ENCODE measurements at places on chromosomes 7 and 10.

DNA sequence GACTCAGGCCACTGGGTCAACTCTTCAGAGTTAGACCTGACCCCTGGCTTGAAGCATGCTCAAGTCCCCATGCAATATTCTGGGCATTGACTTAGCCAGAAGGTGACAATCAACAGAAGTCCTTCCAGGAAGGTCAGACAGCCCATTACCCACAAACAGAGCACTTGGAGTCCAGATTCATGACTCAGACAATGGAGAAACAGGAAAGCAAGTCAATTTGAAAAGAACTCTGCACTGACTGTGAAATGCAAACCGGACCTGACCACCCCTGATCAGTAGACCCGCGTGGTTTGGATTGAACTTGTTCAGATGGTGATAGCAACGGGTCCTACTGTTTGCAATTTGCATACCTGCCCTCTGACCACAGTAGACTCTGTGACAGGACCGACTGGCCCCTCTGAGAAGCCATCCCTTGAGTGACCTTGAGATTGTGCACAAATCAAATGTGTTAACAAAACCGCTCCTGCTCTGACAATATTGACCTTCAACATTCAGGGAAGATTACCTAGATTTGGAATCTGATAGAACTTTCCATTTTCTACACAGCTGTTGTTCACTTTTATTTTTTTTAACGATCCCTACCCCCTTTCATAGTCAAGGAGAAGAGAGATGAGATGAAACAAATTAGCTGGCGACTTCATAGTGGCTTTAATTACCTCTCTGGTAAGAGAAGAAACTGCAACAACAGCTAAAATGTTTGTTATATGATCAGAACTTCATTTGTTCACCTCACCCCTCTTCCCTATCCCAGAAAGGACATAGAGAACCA is 138.7 kb downstream of the NRP1 start:
- no peak for DNase-seq

- no peak for DNase-seq
Observed at GRCh38 chr7:80449836-80450235, 62.0 kb downstream of the GNAT3 start.

GRCh38 chr10:52542906-52543305 is 228.8 kb downstream of the DKK1 start:
- DNase-seq: no peak

- DNase-seq: peak; percentile 28
Observed at GRCh38 chr7:73433924-73434700, 534 bp downstream of the FZD9 start.

- no peak for DNase-seq
Observed at GRCh38 chr7:108648989-108649388, 79.3 kb downstream of the DNAJB9 start.

GRCh38 chr7:106752367-106752766 is 91.4 kb upstream of the CCDC71L start:
- no peak for DNase-seq

- no peak for DNase-seq
Observed at GRCh38 chr7:81624021-81624592, 145.7 kb downstream of the HGF start.

GRCh38 chr10:42960491-42960990 is 116.3 kb upstream of the RET start:
- no peak for DNase-seq

GRCh38 chr7:73719806-73720169 is 319 bp upstream of the STX1A start:
- DNase-seq: no peak
